ENCODE measurements at places on chromosomes 11 and 22.

DNA sequence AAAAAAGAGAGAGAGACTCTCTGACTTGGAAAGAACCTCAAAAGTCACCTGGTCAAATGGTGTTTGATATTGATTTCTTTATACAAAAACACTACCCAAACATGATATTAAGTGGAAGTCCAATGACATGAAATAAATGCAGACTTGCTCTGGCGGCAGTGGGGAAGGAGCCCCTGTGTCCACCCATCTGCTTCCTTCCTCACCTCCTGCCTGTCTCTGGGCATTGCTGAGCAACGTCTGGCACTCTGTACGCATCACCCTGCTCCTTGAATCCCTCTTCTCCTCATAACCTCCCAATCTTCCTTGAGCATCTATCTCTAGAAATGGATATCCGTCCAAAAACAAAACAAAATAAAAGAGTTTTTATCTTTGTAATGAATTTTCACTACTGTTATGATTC lies 39.9 kb upstream of the GRAMD1B start:
- no peak for DNase-seq

DNA sequence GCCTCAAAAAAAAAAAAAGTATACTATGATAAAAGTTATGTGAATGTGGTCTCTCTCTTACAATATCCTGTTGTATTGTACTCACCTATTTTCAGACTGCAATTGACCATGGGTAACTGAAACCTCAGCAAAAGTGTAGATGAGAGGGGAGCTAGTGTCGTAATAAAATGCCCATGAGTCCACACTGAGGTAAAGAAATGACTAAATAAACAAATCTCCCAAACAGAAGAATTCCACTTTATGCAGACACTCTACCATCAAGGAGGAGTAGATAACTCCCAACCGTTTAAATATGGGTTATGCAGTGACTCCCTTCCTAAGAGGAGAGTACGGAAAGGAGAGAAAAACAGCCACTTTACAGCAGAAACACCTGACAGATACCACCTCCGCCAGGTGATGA lies 14.6 kb downstream of the GNB1L start:
- DNase-seq = no peak

DNA sequence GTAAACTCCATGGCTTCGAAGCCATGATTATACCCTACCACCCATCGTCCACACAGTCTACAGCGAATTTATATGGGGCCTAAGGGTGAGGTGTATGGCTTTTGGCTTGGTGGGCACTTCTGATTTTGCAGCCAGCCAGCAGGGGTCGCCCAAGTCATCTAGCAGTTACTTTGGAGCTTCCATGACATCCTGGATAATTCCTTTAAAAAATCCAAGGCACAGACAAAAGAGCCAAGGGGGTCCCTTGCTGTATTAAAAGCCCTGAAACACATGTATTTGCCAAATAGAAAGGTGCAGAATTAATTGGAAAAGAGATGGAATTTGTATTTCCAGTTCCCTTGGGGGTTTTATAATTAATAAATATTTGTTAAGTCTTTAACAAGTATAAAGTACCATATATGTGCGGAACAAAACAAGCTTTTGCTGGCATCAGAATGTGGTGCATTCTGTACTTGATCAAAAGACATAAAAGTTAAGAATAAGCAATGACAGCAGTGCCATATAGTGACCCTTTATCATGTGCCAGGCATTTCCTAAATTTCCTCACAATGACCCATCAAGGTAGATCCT lies 132.8 kb upstream of the PITPNB start:
- peak; percentile 7 for DNase-seq

GRCh38 chr11:123588117-123588863 lies 66.1 kb downstream of the SCN3B start:
- DNase-seq = no peak

DNA sequence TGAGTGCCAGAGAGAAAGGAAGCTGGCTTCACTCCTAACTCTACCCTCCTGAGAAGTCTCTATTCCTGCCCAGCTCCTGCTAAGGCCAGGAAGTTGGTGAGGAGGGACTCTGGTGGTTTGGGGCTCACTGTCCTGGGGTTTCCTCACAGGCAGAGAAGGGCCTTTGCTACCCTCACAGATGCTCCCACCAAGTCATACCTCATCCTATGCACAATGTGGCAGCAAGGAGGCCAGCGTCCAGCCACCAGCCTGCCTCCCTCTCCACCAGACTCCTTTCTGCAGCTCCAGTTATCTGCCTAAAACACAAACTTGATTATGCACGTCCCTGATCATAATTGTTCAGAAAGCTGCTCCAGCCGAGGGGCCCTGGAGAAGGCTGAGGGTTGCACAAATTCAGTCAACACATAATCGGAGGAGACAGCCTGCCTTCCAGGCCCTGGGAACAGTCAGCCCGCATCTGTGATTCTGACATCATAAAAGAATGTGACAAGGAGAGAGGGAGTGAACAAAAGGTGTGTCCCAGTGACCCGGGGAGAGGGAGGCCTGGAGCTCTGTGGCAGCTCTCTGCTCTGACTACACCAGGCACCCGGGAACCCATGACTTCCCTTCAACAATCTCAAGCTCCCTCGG lies 28.8 kb downstream of the DKK3 start:
- no peak for DNase-seq

DNA sequence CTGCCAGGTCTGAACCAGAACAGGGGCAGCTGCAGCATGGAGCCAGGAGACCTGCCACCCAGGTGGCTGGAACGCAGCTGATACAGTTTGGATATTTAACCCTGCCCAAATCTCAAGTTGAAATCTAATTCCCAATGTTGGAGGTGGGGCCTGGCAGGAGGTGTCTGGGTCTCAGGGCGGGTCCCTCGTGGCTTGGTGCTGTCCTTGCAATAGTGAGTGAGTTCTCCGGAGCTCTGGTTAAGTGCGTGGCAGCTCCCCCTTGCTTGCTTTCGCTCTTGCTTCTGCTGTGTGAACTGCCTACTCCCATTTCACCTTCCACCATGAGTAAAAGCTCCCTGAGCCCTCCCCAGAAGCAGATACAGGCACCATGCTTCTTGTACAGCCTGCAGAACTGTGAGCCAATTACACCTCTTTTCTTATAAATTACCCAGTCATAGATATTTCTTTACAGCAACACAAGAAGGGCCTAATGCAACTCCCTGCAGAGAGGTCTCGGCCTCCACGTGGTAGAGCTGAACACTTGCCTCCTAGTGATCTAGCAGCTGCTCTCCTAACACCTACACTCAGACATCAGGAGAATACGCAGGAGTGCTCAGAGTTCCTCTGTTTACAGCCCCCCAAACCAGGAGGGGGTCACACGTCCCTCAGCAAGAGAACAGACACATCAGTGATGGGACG lies 203.7 kb downstream of the CTTN start:
- no peak for DNase-seq
